ENCODE measurements at places on chromosomes 4 and X.

GRCh38 chr4:5078009-5078408 lies 26.7 kb downstream of the STK32B start:
- DNase-seq, result no peak

DNA sequence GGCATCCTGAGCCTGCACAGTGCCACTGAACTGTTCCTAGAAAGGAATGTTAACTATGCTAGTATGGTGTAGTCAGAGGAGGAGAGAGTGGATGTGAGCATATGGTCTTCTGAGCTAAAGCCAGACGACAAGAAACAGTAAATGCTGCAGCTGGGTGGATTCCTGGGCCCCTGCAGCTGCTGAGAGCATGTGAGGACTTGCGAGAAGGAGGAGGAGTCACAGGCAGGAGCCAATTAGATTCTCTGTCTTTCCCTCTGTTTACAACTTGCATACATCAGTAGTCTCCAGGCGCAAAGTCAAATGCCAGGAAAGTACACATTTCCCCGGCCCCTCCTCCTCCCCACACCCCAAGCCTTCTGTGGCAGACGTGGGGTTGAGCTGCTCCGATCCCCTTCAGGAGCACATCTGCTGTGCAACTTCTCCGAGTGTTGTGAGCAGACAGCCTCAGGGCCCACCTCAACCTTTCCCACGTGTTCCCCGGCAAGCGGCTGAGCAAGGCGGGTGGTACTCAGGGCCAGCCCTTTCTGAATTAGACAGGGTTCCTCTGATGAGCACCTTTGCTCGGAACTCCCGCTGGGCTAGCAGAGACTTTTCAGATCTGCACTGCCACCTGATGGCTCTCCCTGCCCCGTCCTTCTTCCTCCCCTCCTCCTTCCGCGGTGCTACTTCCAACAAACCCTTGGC lies 108.7 kb upstream of the ATP6AP2 start:
- DNase-seq, result no peak

GRCh38 chrX:72539822-72540221 lies 32.8 kb downstream of the HDAC8 start:
- DNase-seq, result no peak

DNA sequence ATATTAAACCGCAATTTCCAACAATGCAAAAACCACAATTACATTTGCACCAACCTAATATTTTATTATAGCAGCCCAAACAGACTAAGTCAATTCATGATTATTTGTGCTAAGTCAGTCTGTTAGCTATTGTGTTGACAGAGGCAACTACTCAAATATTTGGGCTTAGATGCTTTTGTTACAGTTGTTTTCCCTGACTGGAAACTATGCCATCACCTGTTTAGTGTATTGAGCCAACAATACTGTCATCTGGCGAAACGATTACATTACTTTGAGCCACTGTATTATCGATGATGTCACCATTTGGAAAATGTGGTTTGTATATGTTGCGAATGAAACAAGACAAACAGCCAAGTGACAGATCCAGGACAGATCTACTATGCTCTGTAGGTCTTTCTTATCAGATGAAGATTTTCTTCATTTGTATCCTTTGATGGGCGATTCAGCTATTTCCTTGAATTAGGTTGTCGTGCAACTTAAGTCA lies 38.7 kb upstream of the INTS6L start:
- DNase-seq, result no peak

All from stimulated activated CD8-positive, alpha-beta memory T cell treated with anti-CD3 and anti-CD28 coated beads, Interleukin-15, amount 100 ng/mL, for 24 hours (primary cell).